ENCODE measurements at places on chromosomes 3 and 15.

DNA sequence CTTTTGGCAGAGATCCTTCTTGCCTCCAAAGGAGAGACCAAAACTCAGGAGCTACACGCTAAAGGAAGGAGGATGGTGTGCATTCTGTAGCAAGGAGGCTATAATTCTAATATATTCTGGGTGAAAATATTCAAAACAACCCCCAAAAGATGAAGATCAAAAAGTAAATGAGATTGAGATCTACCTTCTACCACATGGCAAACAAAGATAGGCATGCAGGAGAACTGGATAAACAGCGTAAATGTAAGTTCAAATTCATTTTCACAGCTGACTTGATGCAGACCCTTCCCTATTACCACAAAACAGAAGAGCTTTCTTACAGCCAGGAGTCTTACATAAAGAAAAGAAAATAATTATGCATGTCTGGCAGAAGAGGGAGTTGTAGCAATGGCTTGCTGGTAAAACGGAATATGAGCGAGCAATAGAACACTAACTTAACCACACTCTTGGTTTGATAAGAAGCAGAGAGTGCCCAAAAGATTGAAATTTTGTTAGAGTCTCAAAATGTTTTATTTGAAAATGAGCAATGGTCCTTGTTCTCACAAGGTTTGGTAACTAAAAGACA is 272.7 kb downstream of the MECOM start:
- no peak for DNase-seq

GRCh38 chr3:134325061-134325705 is 49.1 kb downstream of the AMOTL2 start:
- no peak for DNase-seq

DNA sequence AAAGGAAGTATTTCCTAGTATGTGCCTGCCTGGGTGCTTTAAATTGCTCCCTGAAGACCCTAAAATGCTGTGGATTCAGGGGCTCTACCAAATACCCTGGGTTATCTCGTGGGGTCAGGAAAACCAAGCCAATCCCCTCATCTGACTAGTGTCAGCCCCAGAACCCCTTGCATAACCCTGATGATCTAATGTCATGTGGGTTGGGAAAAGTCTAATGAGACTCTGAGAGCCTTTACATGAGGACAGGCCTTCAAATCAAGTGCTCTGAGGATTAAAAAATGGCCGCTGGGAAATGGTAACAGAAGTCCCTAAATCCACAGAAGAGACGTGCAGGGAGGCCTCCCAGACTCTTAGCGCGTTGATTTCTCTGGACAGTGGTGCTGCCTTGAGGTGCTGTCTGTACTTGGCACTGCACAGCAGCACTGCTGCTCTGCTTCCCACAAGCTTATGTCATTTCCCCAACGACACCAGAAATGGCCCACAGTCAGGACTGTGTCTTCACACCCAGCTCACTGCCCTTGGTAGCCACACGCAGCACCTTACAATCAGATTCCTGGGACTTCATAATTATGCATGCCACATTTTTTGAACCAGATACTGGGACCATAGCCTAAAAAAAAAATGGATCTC is 16.6 kb downstream of the EIF4E3 start:
- DNase-seq, result no peak

- no peak for DNase-seq
Measured at GRCh38 chr15:43795197-43795596, 3.1 kb downstream of the SERF2 start.

DNA sequence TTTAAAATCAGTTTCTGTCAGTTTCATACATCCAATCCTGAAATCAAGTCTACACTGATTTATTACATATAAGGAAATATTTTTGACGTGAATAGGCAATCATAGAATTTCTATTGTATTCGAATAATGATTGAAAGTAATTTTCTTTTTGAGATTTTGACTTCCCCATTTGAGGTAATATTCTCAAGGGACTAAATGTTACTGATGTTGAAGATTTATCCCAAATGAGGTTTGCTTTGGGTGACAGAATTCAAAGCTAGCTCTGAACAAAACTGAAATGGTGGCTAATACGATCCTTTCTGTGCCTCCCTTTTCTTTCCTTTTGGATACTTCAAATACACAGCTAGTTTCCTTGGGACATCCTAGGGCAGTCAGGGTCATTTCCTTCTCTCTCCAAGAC is 12.9 kb upstream of the CNBP start:
- DNase-seq, result no peak

- no peak for DNase-seq
Measured at GRCh38 chr3:193016437-193016901, 98.8 kb upstream of the MB21D2 start.

- no peak for DNase-seq
Measured at GRCh38 chr3:50539356-50540286, 27.9 kb downstream of the C3orf18 start.

- DNase-seq, result no peak
Measured at GRCh38 chr3:128173849-128174248, 20.6 kb downstream of the EEFSEC start.

- DNase-seq, result no peak
Measured at GRCh38 chr3:160140756-160141155, 84.5 kb upstream of the C3orf80 start.

DNA sequence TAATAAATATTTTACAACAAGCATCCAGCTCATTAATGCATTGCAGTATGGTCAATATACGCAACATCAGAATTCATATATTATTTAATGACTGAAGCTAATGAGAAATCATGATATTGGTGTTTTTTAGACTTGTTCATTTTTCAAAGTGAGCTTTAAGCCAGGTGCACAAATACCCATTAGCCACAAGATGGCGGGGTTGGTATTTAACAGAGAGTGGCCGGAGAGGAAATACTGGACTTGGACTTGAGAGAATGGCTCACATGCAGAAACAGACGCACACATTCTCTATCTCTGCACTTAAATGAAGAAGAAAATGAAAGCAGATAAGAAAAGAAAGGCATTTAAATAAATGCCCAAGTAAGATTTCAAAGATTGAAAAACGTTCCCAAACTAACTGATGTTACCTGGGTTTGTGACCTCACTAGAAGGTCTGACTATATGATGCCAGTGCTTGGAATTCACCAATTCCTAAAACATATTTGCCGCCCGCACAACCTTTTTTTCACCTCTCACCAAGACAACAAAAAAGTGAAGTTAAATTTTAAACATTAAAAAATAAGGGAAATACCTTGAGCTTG is 21.2 kb upstream of the CRBN start:
- no peak for DNase-seq

GRCh38 chr3:4493941-4494894 is 1.1 kb downstream of the ITPR1 start:
- DNase-seq, result no peak

- no peak for DNase-seq
Measured at GRCh38 chr3:42502429-42503250, at the start of gene VIPR1. Gene VIPR1, plus strand, starts transcription at chr3:42502643. Its CDS starts 93 bp downstream, at chr3:42502736.

GRCh38 chr15:39651295-39651694 is 70.4 kb downstream of the THBS1 start:
- DNase-seq, result no peak

DNA sequence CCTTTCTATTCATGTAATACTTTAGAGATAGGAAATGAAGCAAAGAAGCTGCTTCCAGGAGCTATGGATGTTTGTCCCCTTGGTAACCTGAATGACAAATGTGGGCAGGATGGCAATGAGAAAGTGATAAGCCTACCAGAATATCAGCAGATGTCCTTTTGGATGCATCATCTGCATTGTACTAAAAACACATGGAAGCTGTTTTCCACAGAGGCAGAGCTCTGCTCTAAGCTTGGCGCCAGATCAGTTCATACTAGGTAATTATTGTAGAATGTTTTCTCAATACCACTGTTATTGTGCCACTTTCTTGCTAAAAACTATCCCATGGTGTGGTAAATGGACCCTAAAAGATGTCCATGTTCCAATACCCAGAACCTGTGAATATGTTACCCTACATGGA is 100.2 kb downstream of the DTWD1 start:
- DNase-seq, result no peak

- no peak for DNase-seq
Measured at GRCh38 chr3:77392181-77392580, 352.3 kb downstream of the ROBO2 start.

DNA sequence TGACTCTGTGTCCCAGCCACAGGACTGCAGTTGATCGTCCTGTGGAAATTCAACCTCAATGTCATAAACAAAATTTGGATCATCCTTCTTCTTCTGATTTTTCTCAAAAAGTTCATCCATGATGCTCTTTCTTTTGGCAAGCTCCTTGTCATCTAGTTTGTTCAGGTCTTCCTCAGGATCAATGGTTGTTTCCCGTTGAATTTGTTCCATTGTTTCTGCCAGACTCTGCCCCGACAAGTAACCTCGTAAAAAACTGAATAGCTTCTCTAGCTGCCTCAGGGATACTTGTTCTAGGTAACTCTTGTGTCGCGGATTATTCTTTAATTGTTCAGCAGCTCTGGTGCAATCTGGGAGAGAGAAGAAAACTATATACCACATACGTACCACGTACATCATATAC is 4.5 kb downstream of the CEP19 start:
- DNase-seq, result no peak

- DNase-seq, result no peak
Measured at GRCh38 chr3:5155241-5155640, 32.3 kb upstream of the EDEM1 start.

DNA sequence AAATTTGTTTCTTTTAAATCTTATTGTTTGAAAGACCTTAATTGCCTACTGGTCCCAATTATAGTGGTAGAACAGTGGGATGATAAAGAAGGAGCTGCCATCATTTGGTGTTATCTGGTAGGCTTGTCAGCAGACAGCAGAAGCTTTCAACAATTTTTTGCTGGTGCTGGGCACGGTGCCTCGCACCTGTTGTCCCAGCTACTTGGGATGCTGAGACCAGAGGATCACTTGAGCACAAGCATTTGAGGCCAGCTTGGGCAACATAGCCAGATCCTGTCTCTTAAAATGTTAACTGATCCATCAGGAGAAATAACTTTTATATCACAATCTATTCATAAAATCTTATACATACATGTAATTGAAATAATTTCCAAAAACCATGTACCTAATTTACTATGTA is 36.0 kb downstream of the SENP5 start:
- DNase-seq, result no peak

DNA sequence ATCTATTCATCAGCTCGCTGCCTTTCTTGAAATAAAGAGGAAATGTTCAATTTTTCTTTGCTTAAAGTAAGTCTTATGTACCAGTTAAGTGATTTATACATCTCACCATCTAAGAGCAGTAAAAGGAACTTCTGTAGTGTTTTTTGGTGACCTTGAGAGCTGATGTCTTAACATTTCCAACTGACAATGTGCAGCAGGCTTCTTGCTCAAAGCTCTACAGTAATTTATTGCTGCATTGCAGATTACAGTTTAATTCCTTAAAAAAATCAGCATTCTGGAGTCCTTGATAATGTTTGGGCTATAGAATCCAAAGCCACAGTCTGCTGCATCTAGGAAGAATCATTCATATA is 61.6 kb downstream of the DIPK2A start:
- no peak for DNase-seq

GRCh38 chr3:157093096-157093495 is 66.9 kb downstream of the CCNL1 start:
- DNase-seq, result no peak

DNA sequence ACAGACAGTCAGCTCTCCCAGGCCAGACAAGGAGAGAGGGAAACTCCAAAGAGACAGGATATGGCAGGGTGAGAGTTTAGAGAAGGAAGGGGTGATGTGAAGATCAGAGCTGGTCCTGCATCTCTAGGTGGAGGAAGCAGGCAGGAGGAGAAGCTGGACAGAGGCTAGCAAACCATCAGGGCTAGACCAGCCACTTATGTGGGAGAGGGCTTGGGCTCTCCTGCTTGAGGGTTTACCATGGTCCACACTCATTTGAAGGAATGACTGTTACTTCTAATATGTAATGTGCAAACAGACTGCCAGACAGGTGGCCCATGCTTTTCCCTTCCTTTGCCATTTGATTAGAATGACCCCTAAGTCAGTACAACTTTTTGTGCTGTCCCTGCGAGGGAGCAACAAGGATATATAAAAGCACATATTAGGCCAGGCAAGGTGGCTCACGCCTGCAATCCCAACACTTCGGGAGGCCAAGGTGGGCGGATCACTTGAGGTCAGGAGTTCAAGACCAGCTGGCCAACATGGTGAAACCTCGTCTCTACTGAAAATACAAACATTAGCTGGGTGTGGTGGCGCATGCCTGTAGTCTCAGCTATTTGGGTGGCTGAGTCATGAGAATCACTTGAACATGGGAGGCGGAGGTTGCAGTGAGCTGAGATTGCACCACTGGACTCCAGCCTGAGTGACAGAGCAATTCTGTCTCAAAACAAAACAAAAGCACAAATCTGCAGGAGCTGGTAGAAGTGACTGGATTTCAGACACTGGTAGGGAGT is 41.0 kb upstream of the MANF start:
- no peak for DNase-seq

DNA sequence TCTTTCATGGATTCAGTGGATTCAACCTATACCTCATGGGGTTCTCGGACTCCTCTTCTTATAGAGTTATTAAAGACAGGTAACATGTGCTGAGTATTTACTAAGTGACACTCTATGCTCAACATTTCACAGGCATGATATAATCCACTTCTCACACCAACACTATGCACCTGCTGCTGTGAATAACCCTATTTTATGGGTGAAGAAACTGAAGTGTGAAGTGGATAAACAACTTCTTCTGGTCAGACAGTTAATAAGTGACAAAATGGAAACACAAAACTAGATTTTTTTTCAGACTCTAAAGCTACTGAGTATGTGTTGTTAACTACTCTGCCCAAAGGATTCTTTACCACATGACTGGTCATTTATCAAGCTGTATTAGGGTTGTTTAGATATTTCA is 403.5 kb downstream of the DIPK2A start:
- no peak for DNase-seq

DNA sequence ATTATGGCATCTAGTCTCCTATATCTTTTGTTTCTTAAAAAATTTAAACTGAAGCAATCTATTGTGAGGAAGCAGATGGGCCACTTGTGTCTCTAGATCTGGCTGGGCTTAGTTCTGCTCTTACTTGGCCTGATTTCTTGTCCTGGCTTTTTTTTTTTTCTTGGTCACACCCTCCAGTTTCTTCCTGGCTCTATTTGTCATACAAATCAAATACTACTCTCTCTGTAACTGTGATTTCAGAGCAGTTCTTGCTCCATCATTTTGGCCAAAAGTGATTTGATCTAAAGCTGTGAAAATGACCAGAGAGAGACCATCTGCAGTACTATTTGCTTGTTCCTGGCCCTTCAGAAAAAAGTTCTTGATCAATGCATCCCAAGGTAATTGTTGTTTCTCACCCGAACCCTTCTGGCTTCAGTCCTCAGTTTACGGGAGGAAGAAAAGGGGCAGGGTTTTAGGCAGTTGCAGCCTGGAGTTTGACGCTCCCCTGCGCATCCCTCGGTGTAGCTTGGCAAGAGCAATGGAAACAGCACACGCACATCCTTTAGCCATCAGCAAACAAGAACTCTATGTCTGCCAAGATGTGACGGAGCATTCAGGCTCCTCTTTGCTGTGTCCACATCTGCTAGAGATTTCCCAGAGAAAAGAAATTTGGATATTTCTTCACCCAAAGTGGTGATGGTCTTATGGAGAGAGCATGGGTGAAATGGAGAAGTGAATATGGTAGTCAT is 31.6 kb downstream of the CHST2 start:
- no peak for DNase-seq
